T-helper 9 cell (primary cell): ENCODE measurements at places on chromosomes 13 and 19.

GRCh38 chr19:3131168-3131567 lies 4.7 kb upstream of the GNA15 start:
- DNase-seq: no peak

DNA sequence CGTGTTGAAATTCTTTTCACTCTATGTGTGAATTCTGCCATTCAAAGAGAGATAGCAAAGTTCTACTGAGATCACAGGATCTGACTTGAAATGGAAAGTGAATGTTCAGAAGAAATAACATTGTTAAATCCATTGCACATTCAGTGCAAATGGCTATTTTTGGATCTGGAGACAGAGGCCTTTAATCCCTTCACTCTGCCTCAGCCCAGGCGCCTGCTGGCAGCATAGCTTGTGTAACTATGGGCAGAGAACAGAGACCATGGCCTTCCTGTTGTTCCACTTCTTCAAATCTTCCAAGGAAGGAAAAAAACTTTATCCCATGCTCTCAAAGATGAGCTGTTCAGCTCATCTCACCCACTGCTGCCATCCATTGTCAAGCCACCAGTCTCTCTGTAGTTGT lies 265.4 kb downstream of the LMO7 start:
- DNase-seq: no peak

GRCh38 chr13:83221813-83222241 lies 660.4 kb downstream of the SLITRK1 start:
- no peak for DNase-seq

GRCh38 chr19:3537101-3537437 lies 1.9 kb upstream of the TEKTIP1 start:
- DNase-seq: no peak

DNA sequence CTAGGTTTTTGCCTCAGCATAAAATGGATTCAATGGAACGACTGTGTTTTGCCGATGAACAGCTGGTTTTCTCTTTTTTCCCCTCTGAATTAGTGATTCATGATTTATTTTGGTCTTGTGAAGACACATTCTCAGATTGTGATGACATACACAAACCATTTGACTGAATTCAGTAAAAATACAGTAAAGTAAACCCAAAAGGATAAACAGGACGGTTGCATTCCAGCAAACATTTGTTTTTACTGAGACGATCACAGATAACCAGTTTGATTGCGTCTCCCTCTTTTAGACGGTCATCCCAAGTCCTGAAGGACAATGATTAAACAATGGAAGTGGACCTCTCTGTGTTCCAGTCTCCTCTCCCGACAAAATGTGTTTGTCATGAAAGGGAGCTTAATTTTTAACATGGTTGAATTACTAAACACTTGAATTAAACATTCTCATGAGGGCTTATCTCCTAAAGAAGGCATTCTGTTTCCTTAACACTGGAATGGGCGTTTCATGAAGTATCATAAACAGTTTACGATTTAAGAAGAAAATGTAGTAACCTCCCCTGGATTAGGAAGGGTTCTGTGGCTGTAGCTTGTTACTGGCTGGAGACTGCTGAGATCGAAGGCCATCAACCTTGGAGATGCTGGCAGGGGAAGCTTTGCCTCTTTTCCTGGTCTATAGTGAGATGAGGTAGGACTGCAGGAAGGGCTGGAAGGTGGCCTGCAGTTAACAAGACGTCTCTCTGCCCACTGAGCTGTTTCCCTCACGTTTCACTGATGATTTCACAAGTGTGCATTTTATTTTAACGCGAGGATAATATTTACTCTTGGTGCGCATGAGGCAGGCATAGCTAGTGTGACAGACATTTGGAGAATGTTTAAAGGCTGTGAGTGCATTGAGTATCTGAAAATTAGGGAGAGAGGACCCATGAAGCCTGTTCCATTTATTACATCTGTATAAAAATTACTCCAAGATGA lies 457.9 kb downstream of the FGF9 start:
- no peak for DNase-seq

GRCh38 chr13:111659842-111660241 lies 339.4 kb downstream of the TEX29 start:
- no peak for DNase-seq

- DNase-seq: no peak
Observed at GRCh38 chr19:14818588-14818987, 16.4 kb downstream of the OR7A5 start.

DNA sequence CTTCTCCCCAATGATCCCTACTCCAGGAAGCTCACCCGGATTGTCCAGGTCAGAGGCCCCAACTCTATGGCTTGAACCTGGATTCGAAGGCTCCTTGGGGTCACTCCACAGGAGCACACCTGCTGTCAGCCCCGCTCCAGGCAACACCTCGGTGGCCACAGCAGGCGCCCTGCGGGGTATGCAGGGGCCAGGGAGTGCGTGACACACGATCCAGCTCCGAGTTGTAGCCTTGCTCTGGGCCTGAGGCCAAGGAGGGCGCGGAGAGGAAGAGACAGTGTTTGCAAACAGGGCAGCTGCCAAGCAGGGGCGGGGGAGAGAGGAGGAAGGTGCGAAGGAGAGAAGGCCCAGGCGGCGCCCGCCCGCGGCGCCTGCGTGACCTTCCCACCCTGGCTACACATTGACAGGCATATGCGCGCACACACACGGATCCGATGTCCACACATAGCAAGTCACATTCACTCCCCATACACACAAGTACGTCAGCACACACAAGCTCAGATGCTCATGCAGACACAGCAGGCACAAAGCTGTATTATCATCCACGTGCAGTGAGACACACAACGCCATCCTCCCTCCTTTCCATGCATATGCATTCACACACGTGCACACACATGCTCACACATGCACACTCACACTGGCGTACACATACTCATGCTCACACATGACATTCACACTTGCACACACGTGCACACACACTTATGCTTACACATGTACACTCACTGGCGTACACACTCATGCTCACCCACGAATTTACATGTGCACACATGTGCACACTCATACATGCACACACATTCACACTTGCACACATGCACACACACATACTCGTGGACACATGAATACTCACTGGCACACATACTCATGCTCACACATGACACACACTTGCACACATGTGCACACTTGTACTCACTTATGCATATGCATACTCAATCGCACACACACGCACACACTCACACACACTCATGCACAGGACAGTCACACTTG lies 10.4 kb downstream of the SBK2 start:
- DNase-seq: no peak

DNA sequence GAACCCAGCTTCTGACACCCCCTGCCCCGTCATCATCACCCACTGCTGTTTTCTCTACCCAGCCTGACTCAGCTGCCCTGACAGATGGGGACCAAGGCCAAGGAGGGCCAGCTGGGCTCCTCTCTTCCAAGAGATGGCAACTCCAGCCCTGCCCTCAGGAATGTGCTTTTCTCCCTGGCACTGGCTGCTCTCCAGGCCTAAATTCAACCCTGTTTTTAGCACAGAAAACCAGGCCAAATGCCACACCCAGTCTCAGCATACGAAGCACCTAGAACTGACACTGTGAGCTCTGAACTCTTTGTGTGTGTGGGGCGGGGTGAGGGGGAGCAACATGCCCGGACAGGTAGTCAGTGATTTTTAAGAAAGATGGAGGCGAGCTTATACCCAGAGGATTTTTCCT lies 23.4 kb upstream of the IGFL1 start:
- DNase-seq: no peak

- DNase-seq: no peak
Observed at GRCh38 chr13:20609145-20609544, 42.2 kb downstream of the IFT88 start.

DNA sequence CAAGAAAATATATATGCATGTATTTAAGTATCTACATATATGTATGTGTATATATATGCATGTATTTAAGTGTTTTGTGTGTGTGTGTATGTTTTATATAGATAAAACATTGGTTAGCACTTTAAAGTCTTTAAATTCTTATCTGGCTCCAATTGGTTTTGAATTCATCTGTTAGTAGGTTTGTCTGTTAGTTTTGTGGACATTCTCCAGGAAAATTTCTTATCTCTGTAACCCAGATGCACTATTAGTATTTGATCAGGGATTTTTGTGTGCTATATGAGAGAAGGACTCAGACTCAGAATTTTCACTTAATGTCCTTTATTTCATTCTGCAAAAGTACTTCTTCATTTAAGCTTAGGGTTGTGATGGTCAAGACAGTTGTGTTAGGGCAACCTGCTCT lies 103.1 kb downstream of the ITGBL1 start:
- DNase-seq: no peak

DNA sequence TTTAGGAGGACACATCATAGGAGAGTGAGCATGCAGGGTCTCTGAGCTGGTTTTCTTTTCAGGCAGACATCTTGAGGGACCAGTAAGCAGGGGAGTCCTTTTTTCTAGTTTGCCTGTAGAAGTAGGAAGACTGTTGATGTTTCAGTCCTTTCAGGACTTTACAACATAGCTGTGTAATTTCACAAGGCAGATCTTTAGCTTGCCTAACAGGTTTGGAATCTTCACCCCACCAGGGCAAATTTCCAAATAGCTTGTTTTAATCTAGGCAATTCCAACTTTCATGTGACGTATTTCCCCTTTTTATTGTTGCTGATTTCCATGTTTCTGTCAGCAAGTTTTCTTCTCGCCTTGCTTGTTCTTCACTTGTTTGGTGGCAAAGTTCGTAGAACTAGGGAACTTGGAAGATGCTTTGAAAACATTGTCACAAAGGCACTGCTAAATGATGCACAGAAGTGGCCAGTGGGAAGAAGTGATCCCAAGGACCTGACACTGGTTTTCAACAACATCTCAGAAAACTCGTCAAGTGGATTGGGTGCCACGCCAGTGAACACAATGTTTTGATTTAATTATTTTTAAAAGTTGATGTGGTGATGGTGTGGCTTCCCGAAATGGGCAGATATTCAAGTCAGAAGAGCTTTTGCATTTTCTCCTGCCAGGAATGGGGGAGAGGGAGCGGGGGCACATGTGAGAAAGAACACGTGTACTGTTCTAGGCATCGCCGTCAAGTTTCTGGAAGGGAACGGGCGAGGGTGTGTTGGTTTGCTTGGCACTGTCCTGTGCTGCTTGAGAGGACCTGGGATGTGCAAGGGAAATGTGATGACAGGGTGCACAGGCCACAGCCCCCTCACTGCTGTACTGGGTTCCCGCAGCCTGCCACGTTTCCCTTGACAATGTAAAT lies 418.6 kb downstream of the OXGR1 start:
- DNase-seq: no peak

- DNase-seq: no peak
Observed at GRCh38 chr13:112062072-112062567, 4.8 kb upstream of the SOX1 start.

GRCh38 chr19:55638864-55639359 lies 1.9 kb upstream of the ZNF580 start:
- peak; percentile 46 for DNase-seq

GRCh38 chr19:678791-679388 lies 2.7 kb downstream of the FSTL3 start:
- no peak for DNase-seq

DNA sequence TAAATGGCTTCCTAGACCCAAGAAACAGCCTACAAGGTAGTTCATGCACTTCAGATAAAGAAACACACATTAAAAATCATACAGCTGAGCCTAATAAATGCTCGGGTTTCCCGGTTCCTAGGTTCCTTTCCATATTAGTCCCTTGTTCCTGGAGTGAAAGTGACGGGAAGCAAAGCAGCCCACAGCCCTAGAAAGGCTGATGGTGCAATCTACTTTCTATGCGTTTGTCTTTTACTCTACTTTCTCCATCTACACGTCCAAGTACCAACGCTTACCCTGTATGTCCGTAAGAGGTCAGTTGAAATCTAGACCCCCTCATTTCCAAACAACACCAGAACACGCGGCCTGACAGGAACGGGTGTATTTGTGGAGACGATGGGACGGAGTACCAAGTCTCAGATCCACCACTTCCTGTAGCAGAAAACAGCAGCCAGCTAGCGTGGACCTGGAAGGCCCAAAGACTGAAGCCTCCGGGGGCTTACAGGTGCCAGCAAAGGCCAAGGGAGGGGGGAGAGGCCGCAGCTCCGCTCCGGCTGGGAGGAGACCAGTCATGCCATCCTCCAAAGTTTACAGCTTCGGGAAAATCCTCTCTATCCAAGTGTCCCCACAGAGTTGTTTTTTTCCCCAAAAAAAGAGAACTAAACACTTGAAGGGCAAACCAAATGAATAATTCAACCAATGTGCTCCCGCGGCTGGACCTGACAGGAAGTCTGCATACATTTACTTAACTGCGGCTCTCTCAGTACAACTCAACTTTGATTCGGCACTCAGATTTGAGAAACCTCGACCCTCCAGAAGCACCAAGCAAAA lies 34.1 kb downstream of the STK24 start:
- no peak for DNase-seq

DNA sequence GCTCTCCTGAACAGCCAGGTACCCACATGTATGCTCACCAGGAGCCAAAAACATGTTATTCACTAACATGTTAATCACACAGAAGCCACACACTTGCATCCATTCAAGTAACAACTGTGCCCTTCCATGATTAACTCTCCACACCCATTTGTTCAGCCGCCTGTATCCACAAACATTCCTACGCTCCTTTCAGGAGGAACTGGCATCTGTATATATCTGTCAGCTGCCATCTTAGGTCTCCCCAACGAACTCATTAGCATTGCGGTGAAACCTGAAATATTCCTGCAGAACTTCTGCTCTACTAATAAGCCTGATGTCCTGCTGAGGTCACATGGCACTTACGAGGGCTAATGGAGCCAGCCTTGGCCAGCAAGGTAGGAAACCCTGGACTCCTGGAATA lies 33.0 kb downstream of the OLFM2 start:
- no peak for DNase-seq

- no peak for DNase-seq
Observed at GRCh38 chr13:104823709-104824108, 1711.8 kb downstream of the EFNB2 start.

- DNase-seq: no peak
Observed at GRCh38 chr13:95793781-95794180, 116.8 kb downstream of the DNAJC3 start.

DNA sequence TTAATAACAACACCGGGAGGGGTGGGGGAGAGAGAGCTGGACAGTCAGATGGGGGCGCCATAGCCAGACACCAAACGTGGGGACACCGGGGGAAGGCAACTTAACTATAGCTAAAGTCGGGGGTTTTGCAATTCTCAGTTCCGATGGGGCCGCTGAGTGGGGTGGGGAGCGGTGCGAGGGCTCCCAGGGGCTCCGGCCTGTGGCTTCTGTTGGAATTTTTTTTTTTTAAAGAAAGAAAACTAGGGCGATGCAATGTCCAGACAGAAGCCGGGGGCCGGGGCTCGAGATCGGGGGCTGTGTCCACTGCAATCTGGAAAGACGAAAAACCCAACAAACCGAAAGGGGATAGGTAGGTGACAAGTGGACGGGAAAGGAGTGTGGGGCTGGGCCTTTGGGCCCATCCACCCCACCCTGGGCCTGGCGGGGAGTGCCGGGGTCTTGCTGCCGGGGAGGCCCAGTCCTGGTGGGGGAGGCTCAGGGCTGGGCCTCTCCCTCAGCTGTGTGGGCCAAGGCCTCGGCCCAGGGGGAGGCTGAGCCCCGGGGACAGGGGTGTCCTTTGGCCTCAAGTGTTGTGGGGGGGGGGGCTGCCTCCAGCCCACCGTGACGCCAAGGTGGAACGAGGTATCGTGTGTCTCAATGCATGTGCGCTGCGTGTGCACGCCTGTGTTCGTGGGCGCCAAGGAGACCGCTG lies 17.3 kb downstream of the PRKCSH start:
- DNase-seq: no peak

- no peak for DNase-seq
Observed at GRCh38 chr13:50842990-50843256, 569 bp downstream of the DLEU7 start.
